ENCODE measurements at places on chromosomes 5 and 9.

GRCh38 chr9:112810696-112811490, 60.3 kb downstream of the SNX30 start:
- DNase-seq, result no peak

GRCh38 chr5:74490814-74491213, 149.7 kb downstream of the ENC1 start:
- DNase-seq, result no peak

DNA sequence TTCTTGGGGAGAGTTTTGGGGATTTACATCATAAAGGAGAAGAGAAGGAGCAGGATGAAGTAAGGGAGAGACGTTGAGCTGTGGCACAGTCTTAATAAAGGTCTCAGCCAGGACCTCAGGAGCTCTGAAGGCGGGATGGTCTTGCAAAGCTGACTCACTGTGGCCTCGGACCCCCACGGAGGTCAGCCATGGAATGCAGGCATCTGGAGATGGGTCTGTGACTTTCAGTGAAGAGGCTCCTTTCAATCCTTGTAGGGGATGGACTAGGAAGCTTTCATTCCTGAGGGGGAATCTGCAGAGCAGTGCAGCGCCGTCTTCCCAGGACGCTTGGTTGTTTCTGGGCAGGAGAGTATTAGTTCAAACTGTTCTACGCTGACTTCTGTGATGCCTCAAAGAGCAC, 65.7 kb upstream of the BASP1 start:
- DNase-seq, result no peak

GRCh38 chr5:81097713-81098112, 135.4 kb upstream of the CKMT2 start:
- no peak for DNase-seq

- DNase-seq, result no peak
These were observed 33.5 kb downstream of the TMEM245 start for GRCh38 chr9:109086221-109086620.

GRCh38 chr5:83426855-83427254, 44.7 kb upstream of the VCAN start:
- DNase-seq, result no peak

- peak; percentile 29 for DNase-seq
These were observed 18.4 kb upstream of the ADRA1B start for GRCh38 chr5:159897786-159898393.

DNA sequence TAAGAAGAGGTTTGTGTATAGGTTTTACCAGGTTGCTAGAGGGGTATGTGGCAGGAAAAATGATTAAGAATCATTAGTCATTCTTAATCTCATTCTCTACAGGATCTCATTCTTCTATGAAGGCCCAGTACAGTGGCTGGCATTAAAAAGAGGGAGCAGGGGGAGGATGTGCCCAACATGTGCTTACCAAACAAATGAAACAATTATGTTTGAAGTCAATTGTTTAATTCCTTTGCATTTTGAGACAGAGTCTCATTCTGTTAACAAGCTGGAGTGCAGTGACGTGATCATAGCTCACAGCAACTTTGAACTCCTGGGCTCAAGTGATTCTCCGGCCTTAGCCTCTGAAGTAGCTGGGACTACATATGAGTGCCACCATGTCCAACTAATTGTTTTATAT, 23.0 kb downstream of the FNIP1 start:
- DNase-seq, result no peak

GRCh38 chr5:15609076-15609725, 109.2 kb downstream of the FBXL7 start:
- DNase-seq, result no peak

DNA sequence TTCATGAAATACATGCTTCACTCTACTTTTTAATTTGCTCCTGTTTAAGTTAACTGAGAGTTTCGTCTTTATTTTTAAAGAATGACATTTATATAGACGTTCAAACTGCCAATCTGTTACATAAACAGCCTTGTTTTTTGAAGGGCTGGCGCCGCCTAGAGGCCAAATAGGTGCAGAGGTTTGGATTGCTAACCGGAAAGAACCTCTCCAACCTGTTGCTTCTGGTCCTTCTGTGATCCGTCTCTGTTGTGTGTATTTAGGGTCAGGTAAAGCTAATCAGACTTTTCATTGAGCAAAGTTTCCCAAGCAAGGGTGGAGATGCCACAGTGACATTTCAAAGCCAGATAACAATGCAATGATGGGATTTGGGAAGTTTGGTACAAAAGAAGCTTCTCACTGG, 39.5 kb upstream of the GLIS3 start:
- DNase-seq, result peak; percentile 79

GRCh38 chr9:109986521-109986991, 206.6 kb downstream of the PALM2AKAP2 start:
- DNase-seq, result no peak

GRCh38 chr5:21263361-21263760, 1275.4 kb upstream of the CDH18 start:
- DNase-seq, result no peak

GRCh38 chr9:36764364-36765076, 191.8 kb downstream of the MELK start:
- no peak for DNase-seq

DNA sequence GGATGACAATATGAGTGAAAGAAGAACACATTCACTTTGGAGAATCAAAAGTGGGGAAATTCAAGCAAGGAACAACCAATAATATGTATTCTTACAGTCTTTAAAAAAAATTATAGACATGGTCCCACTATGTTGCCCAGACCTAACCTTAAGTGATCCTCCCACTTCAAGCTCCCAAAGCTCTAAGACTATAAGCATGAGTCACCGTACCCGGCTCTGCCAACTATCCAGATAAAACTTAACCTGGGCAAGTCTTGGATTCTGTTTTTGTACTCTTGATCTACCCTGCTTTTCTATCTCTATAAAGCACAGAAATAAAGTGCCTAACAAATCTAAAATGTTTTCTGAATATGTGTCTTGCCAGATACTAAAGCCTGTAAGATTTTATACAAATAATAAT, 30.9 kb downstream of the CEMIP2 start:
- DNase-seq, result no peak

DNA sequence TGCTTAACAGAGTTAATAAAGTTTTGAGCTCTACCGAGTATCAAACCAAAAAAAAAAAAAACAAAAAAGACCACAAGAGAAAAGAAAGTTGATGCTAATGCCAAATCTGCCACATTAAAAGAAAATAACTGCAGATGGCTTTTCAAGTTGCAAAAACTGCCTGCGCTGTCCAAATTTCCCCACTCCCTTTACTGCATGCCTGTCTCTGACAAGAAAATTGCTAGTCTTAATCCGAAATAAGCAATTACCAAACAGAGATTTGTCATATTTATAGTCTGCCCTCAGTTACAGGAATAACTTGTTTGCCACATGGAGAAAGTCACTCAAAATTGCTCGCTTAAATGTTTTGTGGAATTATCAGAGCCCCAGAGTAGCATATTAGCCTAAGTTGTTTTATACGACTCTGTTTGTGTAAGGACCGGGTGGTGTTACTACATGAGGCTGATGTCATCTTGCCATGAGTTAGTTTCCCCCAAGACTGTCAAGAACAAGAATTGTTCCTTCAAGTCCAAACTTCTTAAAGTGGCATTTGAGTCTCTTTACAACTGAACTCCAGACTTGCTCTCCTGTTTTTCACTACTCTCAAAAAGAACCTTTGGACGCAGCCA, 160.9 kb downstream of the CEP120 start:
- no peak for DNase-seq

- DNase-seq, result no peak
These were observed 89.3 kb upstream of the ALDH1A1 start for GRCh38 chr9:73042155-73042554.

DNA sequence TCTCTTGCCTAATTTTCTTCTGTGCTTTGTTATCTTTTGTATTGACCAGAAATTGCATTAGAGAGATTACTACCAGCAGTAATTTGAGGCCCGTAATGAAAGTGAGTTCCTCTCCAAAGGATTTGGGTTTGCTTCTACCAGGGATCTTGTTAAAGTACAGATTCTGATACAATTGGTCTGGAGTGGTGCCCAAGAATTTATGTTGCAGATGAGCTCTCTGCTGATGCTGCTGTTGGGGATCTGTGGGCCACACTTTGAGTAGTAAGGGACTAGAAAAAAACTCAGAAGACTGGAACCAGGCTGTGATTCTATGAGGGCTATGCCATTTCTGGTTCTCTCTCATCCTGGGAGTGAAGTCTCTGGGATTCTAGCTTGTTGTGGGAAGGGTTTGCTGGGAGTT, 192.2 kb downstream of the SEC61B start:
- no peak for DNase-seq

DNA sequence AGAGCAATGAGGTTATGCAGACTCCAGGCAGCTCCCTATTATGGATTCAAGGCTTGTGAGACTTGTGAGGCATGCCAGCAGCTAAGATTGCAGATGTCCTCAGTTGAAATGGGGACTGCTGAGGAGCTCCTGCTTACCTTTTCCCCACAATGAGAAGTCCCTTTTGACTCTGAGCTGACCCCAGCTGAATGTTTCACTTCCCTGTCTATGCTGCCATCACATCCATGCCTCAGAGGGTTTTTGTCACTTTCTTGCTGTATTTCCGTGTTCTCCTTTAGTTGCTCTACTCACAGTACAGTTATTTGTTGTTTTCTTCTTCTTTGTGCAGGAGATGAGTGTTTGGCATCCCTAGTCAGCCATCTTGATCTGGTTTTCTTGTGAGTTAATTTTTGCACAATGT, 18.8 kb upstream of the OR2S2 start:
- no peak for DNase-seq

- peak; percentile 64 for DNase-seq
These were observed 27.2 kb downstream of the ATP6V0E1 start for GRCh38 chr5:173010547-173011464.

DNA sequence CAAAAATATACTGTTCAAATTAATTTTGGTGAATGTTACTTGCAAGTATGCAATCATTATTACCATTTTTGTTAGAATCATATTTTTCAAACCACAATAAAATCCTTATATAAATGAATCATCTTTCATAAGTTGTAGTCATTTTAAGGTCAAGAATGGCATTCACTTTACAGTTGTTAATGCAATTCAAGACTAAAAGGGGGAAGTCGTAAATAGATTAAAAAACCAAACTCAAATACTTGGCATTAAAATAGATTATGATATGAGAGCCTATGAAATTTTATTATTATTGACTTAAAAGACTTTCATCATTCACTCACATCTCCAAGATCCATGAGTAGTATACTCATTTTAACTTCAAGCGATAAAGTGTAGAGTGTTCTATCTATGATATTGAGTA, 11.6 kb downstream of the CDH9 start:
- no peak for DNase-seq

DNA sequence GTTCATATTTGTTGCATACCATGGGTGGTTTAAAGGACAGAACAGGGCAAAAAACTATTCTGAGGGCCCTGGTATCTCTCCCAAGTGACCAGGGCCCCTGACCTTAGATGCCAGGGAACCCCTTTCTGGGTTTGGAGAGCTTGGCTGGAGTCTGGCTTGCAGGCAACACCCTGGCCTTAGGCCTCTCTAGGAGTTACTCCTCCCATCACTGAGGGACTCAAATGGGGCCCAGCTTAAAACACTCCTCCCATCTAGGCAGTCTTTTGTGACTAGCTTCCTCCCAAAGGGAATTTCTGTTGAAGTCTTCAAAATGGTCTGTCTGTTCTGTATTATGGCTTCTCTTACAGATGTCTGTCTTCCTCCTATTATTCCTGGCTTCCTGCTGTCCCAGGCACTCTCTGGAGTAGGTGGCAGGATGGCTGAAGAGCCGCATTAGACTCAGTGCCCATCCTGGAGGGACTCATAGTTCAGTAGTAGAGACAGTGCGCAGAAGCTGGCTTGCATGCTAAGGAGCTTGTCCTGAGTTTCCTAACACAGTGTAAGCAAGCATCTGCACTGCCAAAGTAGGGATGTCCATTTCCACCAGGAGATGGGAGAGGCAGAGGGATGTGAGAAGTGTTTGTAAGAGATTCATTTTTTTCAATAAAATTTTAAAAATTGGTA, 10.0 kb downstream of the COL15A1 start:
- no peak for DNase-seq

DNA sequence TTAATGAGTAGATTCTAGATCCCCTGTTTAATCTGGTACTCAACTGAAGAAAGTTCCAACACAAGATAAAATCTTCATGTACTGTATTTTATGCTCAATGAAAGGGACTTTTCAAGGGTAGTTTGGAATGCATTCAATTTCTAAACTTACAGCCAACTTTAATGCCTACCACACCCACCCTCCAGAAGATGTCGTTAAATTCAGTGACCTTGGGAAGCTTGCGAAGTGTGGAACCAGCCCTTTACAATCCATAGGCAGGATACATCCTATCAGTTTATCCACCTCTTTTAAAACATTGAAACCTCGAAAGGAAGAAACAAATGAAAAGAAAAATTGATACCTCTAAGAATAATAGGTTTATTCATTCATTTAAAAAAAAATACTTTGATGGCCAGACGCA, 20.2 kb downstream of the TRPM6 start:
- DNase-seq, result no peak

DNA sequence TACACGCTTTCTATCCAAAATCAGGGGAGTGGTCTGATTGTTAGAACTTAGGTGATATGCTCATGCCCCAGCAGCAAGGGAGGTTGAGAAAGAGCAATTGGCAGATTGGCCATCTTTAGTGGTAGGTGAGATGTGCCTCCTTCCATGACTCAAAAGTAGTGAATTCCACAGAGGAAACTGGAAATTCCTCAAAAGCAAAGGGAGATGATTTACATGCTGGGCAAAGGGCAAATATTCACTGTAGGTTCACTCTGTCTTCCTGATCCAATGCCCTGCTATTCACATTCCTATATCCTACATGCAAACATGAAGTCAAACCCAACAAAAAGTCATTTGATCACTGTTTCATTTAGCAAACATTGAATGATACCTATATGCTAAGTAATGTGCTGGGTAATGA, 130.1 kb upstream of the ZNF608 start:
- no peak for DNase-seq

- DNase-seq, result no peak
These were observed 180.5 kb downstream of the CRB2 start for GRCh38 chr9:123536455-123536868.

DNA sequence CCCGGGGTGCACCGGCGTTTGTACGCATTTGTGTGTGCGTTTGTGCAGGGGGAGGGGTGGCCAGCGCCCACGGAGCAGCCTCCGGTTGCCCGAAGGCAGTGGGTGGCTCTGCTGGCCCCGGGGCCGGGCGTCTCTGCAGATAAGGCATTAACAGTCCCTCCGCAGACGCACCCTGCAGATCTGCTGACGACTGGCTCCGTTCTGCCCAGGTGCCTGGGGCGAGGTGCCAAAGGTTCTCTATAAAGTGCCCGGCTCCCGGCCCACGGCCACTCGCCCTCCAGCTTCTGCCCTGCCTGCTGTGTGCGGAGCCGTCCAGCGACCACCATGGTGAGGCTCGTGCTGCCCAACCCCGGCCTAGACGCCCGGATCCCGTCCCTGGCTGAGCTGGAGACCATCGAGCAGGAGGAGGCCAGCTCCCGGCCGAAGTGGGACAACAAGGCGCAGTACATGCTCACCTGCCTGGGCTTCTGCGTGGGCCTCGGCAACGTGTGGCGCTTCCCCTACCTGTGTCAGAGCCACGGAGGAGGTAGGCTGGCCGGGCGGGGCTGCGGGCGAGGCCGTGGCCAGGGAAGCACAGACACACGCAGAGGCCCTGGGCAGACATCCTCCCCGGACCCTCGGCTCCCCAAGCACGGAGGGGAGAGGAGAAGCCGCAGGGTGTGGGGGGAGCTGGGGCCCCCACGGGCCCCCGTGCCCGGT, at the start of gene SLC6A19:
Gene SLC6A19 (plus strand): TSS at position 269 of the 699 bp plus-strand sequence. CDS start 56 bp downstream, at position 325.
- no peak for DNase-seq

Data from left ventricle myocardium inferior (tissue), 1 donor.